ENCODE measurements at places on chromosomes 1 and 21. TPM values are rescaled to one million over a fixed set of nuclear protein-coding genes. Genes with fewer than 3 reads are reported as not detected.

DNA sequence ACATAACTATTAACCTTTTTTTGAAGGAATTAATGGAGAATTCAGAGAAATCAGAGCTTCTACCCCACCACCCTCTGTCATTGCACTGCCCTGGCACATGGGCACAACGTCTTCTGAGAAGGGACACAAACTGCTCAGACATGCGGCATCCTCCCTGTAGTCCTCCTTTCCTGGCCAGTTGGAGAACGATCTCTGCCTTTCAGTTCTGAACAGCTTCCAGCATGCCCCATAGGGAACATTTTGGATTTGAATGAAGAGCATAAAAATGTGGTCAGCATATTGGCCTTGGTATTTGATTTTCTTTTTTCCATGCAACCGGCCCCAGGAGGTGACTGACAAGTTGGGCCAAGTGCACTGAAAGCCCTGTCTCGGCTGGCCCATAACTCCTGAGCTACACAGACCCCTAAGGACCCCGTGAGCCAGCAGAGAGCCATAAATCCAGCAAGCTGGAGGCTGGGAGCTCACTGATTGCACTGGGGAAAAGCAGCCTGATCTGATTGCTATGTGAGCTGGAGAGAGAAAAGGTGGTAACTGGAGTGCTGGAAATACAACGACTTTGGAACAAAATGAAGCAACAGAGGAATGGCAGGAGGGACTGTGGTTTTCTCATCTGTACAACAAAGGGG lies 10.9 kb upstream of the BLACAT1 start:
- H3K27ac ChIP-seq, result no peak overlapping the region
- H3K4me1 ChIP-seq, result no peaks in the 10 kb centered on the region
- H3K4me3 ChIP-seq, result no peak overlapping the region
- no peaks in the 10 kb centered on the region for H3K36me3 ChIP-seq

- no peak overlapping the region for H3K4me3 ChIP-seq
- H3K4me1 ChIP-seq, result no peaks in the 10 kb centered on the region
- no peak overlapping the region for H3K27ac ChIP-seq
- H3K27me3 ChIP-seq, result no peaks in the 10 kb centered on the region
- H3K36me3 ChIP-seq, result no peaks in the 10 kb centered on the region
- no peak for DNase-seq
Observed at GRCh38 chr21:31248598-31248997, 95.5 kb downstream of the TIAM1 start.

GRCh38 chr1:233463333-233463732 lies 135.8 kb downstream of the MAP3K21 start:
- no peaks in the 10 kb centered on the region for H3K27me3 ChIP-seq
- no peaks in the 10 kb centered on the region for H3K36me3 ChIP-seq
- H3K27ac ChIP-seq, result no peak overlapping the region
- no peaks in the 10 kb centered on the region for H3K4me1 ChIP-seq

ADORA1 gene
- not detected for total RNA-seq

MAP10 gene
- total RNA-seq, result 1.9 TPM

CAPN9 gene
- total RNA-seq, result not detected

KCNA3 gene
- total RNA-seq, result 60.0 TPM

POTED gene
- total RNA-seq, result not detected

UBE2U gene
- not detected for total RNA-seq

Measured in B cell (primary cell).